Left lung (tissue), 14 donors: ENCODE measurements at places on chromosomes 5 and 9. TPM values are rescaled to one million over a fixed set of nuclear protein-coding genes. Genes with fewer than 3 reads are reported as not detected.

The GAS1 gene
- 18.5 TPM for total RNA-seq

The PCDHGB6 gene
- total RNA-seq: 5.9 TPM

The PHF24 gene
- total RNA-seq: 0.44 TPM

The ZNF366 gene
- 5.6 TPM for total RNA-seq

The IL31RA gene
- total RNA-seq: 0.16 TPM

The PCDHB15 gene
- 5.0 TPM for total RNA-seq

The C9orf50 gene
- total RNA-seq: not detected

The CFAP90 gene
- 0.82 TPM for total RNA-seq

The PTAR1 gene
- total RNA-seq: 53.5 TPM

The PALM2AKAP2 gene
- 22.9 TPM for total RNA-seq

- no peak for DNase-seq
These were observed 746.3 kb downstream of the CDH18 start for GRCh38 chr5:19241690-19242089.

- no peak for DNase-seq
These were observed 112.7 kb upstream of the CLINT1 start for GRCh38 chr5:157971571-157972216.

GRCh38 chr9:74493512-74493911, 3.6 kb upstream of the RORB start:
- DNase-seq: no peak

GRCh38 chr9:98109052-98109451, 10.0 kb downstream of the TRIM14 start:
- no peak for DNase-seq

DNA sequence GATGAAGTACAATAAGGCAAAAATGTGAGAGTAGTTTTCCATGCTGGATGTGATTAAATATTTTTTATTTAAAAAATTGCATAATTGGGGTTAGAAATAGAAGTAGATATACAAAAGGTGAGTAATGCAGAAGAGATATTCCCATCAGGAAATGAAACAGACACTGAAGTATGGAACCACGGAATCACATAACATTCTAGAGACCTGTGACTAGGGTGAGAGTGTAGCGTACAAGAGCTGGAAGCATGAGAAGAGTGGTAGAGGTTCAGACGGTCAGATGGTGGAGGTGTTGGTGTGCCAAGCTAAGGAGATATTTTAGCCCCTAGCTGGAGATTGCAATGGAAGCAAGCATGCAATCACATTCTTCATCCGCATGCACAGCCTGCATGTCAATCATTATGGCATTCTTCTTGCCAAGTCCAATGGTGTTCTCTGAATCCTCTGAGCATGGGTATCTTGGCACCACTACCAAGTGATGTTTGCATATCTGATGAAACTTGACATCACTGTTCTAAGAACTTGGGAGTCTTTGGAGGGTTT, 587.8 kb downstream of the PSAT1 start:
- DNase-seq: no peak

- DNase-seq: peak; percentile 85
These were observed 146.6 kb downstream of the GAPVD1 start for GRCh38 chr9:125407974-125408900.

GRCh38 chr5:154802050-154802449, 46.9 kb downstream of the LARP1 start:
- no peak for DNase-seq

DNA sequence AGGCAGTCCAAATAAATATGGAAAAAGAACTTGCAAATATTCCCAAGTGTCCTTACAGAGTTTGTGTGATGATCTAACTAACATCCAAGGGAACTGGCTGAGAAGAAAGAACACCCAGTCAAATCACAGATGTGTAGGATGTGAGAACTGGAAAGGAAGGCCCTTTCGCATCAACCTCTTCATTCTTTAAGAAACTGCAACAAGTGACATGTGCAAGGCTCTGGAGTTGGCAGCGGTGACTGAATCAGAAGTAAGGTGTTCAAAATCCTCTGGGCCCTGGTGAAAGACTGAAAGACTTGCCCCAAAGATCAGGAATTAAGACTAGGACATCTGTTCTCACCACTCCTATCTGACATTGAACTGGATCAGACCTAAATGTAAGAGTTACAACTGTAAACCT, 88.7 kb downstream of the RAPGEF1 start:
- DNase-seq: no peak

GRCh38 chr9:110580850-110581249, 1.3 kb upstream of the SVEP1 start:
- DNase-seq: no peak

- DNase-seq: no peak
These were observed 112.6 kb downstream of the ESM1 start for GRCh38 chr5:54872810-54873209.

DNA sequence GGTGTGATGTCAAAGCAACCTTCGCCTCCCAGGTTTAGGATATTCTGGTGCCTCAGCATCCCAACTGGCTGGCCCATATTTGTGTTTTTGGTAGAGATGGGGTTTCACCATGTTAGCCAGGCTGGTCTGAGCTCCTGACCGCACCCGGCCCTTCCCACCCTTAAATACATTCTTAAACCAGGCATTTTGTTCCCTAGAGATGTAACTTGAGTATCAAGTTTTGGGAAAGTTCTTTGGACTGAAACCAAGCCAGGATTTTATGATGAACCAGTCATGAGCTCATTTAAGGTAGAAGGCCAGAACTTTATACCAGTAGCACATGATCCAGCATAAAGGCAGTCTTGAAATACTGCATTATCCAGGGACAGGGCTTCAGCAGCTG, 3.5 kb downstream of the RPL7A start:
- DNase-seq: no peak

DNA sequence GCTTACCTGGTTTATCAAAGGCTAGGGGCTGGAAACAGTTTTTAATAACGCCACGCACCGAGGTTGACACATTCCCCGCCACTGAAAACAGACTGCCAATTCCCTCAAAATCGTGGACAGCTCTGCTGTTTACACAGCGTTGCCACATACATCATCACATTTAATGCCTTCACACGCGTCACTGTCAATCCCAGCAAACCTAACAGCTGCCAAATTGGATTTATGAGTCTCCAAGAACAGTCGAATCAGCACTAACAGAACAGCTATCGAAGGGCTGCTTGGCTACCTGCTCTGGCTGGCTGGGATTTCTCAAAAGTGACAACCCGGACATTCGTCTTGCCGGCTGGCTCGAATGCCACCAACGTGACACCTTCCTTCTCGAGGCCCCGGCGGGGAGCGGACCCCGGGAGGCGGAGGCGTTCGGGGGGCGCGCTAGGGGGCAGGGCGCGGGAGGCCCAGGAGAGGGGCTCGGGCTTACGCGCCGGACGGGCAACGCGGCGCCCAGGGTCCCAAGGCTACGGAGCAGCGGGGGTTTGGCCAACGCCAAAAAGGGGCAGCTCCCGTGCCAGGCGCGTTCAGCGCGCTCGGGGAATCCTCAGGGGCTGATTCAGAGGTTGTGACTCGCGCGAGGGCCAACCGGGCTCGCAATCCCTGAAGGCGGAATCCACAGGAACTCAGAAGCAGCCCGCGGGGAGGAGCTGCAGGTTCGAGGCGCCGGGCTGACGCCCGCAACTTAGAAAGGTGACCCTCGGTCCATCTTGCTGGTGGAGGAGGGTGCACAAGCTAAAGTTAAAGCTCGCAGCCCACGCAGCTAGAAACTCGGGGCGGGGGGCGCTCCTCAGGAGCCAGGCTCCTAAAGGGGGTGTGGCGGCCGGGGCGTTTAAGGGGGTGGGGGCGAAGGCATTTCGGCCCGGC, 1.2 kb downstream of the CDC14B start:
- DNase-seq: peak; percentile 27

DNA sequence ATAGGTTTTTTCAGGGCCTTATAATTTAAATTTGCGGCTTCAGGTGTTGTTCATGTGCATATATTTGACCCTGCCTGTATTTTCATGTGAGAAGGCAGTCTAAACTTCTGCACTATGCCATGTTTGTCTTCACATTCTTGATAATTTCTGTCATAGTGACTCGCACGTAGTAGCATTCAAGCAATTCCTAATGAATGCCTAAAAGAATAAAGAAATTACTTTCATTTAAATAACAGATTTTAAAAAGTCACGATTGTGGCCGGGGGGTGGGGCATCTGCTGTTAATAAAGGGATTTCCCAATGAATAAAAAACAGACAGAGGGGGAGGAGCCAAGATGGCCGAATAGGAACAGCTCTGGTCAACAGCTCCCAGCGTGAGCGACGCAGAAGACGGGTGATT, 318.0 kb downstream of the ADAMTS6 start:
- DNase-seq: no peak

DNA sequence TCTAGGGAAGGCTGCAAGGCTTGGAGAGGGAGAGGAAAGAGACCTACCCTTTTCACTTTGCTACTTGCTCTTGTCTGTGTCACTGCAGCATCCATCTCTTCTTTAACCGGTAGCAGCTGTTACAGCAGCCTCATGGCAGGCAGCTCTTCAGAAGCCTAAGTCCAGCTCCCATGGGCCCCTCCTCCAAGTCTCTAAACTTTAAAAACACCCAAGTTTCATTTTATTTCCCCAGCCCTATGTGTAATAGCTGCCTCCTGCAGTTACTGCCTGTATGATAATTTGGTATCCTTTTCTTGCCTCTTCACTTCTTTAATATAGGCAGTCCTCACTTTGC, 313.1 kb upstream of the PIK3R1 start:
- no peak for DNase-seq

DNA sequence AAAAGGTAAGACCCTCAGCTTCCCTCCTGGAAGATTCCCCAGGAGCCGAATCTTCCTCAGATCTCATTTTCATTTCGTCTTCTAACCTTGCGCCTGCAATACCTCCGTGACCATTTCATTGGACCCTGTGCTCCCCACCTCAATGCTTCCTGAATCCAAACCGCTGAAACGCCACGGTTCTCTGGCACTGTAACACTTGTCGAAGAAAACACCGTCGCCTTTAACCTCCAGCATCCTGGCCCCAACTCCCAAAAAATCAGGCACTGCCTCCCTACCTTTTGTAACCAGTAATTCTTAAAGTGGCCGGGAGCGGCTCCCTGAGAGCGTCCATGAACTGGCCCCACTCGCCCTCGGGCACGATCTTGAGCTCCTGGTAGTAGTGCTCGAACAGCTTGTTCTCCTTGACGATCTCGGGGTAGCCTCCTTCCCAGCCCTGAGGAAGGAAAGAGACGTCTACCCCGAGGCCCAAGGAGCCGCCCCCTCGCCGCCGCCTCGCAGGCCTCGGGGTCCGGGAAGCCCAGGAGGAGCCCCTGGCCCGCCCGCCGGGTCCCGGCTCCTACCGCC, 438 bp downstream of the NSUN2 start:
- DNase-seq: peak; percentile 1

DNA sequence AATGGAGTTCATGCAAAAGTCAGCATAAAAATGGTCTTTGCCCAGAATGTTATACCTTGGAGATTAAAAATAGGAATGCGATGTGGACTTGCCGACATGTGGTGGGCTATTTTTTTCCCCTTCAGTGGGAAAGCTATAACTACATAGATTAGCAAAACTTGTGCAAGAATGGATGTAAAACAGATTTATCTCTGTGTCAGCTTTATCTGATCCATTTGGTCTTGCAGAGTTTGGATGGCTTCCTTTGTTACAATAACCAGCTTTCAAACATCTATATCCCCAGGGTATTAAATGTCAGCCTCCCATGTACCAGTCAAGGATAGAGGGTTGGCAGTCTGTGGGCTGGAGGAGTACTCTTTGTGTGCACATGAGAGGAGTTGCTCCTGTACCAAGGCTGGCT, 284.9 kb downstream of the TMEM38B start:
- DNase-seq: no peak

- no peak for DNase-seq
These were observed 136.1 kb downstream of the UGCG start for GRCh38 chr9:112032743-112033142.

DNA sequence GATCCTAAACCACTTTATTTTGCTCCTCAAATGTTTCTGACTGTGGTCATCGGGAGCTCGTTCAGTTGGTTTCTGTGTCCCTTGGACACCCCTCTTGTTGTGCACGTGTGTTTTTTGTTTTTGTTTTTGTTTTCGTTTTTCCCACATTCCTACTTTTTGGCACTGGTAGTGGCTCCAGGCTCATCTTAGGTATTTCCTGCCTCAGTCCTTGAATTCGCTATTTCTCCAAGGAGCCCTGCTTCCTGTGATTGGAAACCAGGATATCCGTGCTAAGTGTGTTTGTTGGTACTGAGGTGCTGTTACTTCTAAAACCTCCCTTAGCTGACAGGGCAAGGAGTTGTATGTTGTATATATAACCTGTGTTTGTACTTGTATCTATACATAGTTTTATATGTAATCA, 5.9 kb downstream of the HMCN2 start:
- DNase-seq: no peak

- no peak for DNase-seq
These were observed 17.1 kb upstream of the HSD17B3 start for GRCh38 chr9:96318921-96319565.

- no peak for DNase-seq
These were observed 46.1 kb downstream of the DCP2 start for GRCh38 chr5:113022661-113023060.

DNA sequence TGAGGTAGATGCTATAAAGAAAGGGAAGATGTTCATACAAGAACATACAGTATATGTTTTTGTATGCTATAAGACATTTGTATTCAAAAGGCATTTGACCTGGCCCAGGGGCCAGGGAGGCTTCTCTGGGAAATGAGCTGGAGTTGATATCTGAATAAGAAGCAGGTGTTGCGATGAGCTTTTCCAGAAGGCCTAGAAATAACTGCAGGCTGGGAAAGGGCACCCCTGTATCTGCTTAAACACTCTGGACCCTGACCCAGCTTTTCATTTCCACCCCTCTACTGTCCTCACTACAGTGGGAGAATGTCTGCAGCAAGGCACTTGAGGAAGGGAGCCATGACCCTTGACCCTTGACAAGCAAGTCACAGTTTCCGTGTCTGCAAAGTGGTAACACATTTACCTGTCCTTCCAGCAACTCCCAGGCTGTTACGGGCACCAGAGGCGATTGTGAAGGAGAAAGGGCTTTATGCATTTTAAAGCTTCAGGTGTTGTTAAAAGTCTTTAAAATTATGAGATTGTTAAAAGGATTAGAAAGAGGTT, 88.2 kb upstream of the PANK3 start:
- no peak for DNase-seq
